ENCODE measurements at places on chromosomes 6 and 20.
A peak's percentile ranks its signal among the peaks of the same experiment; 100 is the strongest.

DNA sequence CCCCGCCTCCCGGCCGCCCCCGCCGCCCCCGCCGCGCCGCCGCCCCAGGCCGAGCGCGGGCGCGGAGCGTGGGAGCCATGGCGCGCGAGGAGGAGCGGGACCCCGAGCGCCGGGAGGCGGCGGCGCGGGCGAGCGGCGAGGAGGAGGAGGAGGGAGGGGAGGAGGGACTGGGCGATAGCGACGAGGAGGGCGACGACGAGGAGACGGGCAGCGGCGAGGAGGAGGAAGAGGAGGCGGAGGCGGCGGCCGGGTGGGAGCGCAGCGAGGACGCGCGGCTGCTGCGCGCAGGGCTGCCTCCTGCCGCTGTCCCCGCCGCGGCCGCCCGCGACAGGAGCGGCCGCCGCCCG lies at the start of gene SLC24A3:
SLC24A3 (plus strand) TSS at position 174 of the 347 bp plus-strand sequence.
- H3K4me1 ChIP-seq, result peaks cover 5% of the 10 kb centered on the region
- H3K4me3 ChIP-seq, result peak within 1 kb of the TSS; percentile 79
- H3K27me3 ChIP-seq, result peaks cover 90% of the 10 kb centered on the region
- no peak within 1 kb of the TSS for H3K27ac ChIP-seq
- DNase-seq, result peak; percentile 32
- H3K36me3 ChIP-seq, result no peaks in the 10 kb centered on the region

- no peaks in the 10 kb centered on the region for H3K27me3 ChIP-seq
- no peaks in the 10 kb centered on the region for H3K36me3 ChIP-seq
- DNase-seq, result no peak
- no peak overlapping the region for H3K4me3 ChIP-seq
- peaks cover 26% of the 10 kb centered on the region for H3K4me1 ChIP-seq
Observed at GRCh38 chr6:75285283-75285639, 669 bp upstream of the TMEM30A start.

GRCh38 chr6:91042656-91043055 lies 455.8 kb upstream of the MAP3K7 start:
- no peak for DNase-seq
- no peak overlapping the region for H3K4me3 ChIP-seq
- no peaks in the 10 kb centered on the region for H3K27me3 ChIP-seq
- H3K4me1 ChIP-seq, result no peaks in the 10 kb centered on the region
- H3K36me3 ChIP-seq, result no peaks in the 10 kb centered on the region

GRCh38 chr6:34929241-34929978 lies 40.4 kb downstream of the ANKS1A start:
- no peaks in the 10 kb centered on the region for H3K36me3 ChIP-seq
- H3K27ac ChIP-seq, result no peak overlapping the region
- peaks cover 1% of the 10 kb centered on the region for H3K4me1 ChIP-seq
- no peaks in the 10 kb centered on the region for H3K27me3 ChIP-seq
- no peak for DNase-seq
- no peak overlapping the region for H3K4me3 ChIP-seq

GRCh38 chr6:3164388-3164787 lies 7.0 kb upstream of the TUBB2A start:
- no peak for DNase-seq
- H3K4me1 ChIP-seq, result peaks cover 71% of the 10 kb centered on the region

Measured in neural crest cell (in vitro differentiated cells).